ENCODE measurements at places on chromosomes 5 and 9.

- DNase-seq: no peak
Measured at GRCh38 chr5:176319827-176320554, 41.6 kb downstream of the KIAA1191 start.

DNA sequence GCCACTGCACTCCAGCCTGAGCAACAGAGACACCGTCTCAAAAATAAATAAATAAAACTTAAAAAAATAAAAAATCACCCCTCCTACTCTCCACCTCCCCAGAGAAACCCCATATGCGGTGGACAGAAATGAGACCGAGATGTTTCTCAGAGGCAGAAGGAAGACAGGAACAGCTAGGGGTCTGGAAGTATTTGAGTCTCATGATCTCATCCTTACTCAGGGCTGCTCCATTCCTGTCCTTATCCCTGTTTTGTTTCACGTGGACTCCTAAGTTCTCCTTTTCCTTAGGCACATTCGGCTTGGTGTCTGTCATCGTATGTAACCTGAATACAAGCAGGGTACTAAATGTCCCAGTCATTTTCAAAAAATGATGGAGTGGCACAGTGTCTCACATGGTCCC, 76.1 kb downstream of the C9orf50 start:
- DNase-seq: no peak

- DNase-seq: no peak
Measured at GRCh38 chr5:146849694-146850303, 28.8 kb downstream of the PPP2R2B start.

GRCh38 chr9:108751369-108751768, 104.4 kb downstream of the ACTL7B start:
- no peak for DNase-seq

DNA sequence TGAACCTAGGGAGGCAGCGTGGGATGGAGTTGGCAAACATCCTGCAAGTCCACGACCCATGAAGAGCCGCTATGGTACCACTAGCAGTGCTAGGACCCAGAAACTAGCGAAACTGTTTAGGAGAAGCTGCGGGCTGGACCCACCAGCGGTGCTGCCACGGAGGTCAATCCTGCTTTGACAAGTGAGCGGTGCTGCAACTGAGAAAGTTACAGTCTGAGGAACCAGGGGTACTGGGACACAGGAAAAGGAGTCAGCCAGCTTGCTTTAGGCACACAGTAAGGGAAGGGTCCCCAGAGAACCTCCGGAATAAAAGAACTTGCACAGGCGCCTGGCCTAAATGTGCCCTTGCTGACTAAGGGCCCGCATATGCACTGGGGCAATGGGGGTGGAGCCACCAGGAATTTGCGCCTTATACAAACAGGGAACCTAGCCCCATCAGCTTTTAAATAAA, 23.6 kb upstream of the ANXA2R start:
- DNase-seq: no peak

GRCh38 chr9:106753155-106753671, 109.8 kb upstream of the ZNF462 start:
- DNase-seq: no peak

DNA sequence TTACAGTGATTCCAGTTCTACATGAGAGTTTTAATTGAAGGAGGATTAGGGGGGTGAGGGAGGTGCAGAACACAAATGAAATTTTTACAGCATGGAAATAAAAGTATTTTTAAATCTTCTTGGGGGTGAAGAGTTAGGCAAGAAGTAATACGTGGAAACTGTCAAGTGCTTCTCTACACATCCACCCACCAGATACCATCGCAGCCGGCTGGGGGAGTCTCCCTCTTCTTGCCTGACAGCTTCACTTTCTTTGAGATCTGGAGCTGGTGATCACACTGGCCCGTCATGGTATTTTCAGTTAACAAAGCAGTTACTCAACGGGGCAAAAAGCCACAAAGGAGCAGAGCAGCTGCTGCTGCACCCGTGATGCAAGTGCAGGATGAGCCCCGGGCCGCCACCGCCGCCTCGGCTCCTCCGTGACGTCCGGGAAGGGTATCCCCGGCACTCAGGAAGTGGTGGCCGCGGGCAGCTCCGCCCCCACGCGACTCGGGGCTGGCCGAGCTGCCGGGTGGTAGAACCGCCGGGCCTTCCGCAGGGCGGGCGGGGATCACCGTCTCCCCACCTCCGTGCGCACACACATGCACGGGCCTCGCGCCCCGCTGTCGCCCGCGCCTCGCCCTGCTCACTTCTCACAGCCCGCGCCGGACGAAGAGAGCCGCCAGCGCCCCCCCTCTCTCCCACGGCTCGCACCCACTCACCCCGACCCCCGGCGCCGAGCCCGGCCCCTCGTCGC, 2.4 kb upstream of the NR4A3 start:
- DNase-seq: peak; percentile 90

DNA sequence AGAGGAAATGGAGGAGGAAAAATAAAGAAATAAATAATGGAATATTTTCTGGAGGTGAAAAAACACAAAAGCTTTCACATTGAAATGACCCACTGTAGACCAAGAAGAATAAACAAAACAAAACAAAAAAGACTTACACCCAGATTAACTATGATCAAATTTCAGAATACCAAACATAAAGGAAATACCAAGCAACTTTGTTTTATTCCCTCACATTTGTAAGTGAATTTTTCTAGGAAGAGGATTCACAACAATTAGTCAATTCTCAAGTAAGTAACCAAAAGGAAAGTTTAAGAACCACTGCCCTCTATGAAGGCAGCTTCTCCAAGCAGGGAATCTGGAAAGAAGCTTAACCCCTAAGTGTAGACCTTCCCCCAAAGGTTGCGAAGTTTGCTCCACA, 29.6 kb upstream of the B4GALT1 start:
- DNase-seq: no peak

DNA sequence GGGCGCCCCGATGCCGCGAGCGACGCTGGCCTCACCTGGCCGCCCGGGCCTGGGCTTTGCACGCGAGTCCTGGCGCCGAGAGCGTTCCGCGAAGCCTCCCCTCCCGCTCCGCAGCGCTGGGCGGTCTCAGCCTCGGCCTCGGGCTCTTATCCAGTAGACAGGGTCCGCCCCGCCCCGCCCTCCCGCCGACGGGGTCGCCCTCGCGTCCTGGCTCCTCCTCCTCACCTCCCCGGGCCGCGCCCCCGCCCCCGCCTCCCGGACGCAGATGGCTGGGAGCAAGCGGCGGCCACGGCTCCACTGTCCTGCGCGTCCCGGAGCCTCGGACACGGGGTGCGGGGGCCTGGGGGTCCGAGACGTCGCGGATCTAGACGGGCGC, at the start of gene SLC6A3:
SLC6A3 (minus strand) TSS at position 128 of the 376 bp plus-strand sequence. CDS start 2,243 bp downstream, outside the sequence.
- peak; percentile 13 for DNase-seq

DNA sequence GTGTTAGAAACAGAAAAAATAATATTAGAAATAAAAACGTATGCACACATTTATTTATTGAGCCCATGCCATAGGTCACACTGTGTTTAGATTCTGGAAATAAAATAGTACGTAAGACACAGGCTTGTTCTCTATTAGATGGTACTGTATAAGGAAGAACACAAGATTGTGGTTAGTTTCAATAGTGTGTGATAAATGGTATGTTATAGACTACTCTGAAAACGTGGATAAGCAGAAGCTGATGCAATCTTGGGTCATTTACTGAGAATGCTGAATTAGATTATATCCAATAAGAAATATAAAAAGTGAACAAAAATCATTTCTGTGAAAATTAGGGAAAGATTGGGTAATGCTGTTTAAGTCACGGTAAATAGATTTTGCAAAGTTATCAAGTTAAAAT, 1456.4 kb upstream of the ACO1 start:
- DNase-seq: no peak

GRCh38 chr5:219460-219863, 1.3 kb downstream of the SDHA start:
- DNase-seq: no peak

DNA sequence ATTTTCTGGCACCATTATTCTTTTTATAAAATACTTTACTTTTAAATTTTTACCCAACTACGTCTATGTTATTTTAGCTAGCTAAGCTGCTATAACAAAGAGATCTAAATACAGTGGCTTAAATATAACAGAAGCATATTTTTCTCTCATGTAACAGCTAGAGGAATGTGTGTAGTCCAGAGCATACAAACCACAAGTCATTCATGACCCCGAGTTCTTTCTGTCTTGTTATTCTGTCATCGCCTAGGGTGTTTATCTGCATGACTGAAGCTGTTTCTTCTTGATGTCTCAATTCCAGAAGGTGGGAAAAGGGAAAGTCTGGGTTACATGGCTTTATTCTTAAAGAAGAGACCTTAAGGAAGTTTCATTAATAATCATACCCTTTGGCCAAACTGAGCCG, 136.9 kb upstream of the RFX3 start:
- DNase-seq: no peak

DNA sequence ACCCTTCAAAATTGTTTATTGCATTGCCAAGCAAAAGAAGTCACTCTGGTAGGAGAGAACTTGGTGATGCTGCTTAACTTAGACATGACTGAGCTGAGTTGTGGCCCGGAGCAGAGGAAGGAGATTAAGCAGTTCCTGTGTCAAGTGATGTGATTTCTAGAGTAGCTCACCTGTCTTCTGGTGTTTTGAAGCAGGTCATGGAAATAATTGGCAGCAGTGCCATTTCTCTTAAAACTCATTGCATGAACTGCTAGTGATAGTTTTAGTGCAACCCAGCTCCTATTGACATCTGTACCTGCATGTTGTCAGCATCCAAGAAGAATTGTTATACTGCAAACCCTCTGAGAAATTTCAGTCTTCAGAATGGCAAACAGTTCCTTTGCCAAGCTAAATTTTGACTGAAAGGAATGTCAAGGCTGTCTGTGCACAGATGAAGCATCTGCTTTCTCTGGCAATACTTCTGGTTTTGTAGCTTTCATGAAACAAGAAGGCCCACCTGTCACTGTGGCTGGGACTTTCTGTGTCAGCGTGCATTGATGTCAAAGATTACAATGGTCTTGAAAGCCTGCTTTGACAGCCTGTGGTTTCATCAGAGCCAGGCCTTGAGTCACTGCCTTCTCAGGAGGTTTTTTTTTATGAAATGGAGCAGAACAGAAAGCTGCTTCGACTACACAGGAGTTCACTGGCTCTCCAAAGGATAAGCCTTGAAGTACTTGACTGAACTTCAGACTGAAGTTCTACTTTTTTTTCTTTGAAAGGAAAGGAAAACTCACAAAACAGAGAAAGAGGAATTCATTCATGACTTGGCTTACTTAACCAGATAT, 90.6 kb downstream of the RALGPS1 start:
- peak; percentile 25 for DNase-seq

- no peak for DNase-seq
Measured at GRCh38 chr5:73298251-73298771, 125.3 kb downstream of the TMEM174 start.

DNA sequence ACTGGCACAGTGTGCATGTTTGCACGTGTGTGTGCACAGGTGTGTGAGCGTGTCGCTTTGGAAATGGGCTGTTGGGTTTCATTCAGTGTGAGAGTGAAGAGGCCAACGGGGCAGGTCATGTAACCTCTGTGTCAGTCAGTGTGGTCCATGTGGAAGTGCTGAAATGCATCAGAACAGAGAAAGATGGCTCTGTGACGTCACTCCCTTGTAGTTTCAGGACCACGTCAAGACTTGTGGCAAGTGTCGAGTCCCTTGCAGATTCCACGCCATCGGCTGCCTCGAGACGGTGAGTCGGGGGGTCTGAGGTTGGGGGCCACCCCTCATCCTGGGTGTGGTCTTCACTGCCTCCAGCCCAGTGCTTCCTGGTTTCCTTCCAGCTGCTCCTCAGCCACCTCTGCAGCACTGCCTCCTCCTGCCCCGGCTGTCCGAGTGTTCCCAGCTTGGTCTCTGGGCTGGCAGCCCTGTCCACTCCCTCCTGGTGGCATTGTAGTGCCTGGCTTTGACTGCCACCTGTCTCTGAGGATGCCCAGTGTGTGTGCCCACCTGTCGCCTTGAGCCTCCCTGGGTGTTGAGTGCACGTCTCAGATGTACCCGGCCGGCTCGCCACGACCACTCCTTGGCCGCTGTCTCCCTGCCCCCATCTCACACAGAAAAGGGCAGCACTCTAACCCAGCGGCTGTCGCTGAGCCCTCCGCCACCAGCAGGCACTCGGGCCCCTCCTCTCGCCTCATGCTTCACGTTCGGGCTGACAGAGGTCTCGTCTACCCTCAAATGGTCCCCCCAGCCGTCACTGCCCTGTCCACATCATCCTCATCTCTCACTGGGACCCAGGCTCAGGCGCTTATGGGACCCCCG, 28.0 kb downstream of the FBXW5 start:
- no peak for DNase-seq

DNA sequence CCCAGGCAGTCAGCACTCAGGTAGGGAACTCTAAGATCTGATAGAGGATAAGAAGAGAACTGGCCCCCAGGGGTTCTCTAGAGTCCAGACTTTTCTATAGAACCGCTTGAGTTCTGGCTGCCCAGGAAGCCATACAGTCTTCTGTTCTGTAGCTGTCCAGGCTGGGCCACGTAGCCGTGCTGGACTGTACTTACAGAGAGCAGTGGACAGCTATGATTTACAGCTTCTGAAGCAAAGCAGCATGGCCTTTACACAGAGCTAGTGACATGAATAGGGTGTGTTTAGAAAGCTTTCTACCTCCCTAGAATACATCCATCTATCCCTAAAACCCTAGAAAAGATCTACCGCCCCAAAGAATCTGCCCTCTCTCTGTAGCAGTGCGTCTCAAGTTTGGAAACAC, 57.2 kb downstream of the ACO1 start:
- DNase-seq: no peak

Measured in stimulated activated CD8-positive, alpha-beta memory T cell treated with anti-CD3 and anti-CD28 coated beads, Interleukin-7, amount 100 ng/mL, for 1 hour (primary cell).